ENCODE measurements at places on chromosomes 1 and 21. TPM values are rescaled to one million over a fixed set of nuclear protein-coding genes. Genes with fewer than 3 reads are reported as not detected.
A peak's percentile ranks its signal among the peaks of the same experiment; 100 is the strongest.

Gene NEXN
- 36.0 TPM for total RNA-seq

DNA sequence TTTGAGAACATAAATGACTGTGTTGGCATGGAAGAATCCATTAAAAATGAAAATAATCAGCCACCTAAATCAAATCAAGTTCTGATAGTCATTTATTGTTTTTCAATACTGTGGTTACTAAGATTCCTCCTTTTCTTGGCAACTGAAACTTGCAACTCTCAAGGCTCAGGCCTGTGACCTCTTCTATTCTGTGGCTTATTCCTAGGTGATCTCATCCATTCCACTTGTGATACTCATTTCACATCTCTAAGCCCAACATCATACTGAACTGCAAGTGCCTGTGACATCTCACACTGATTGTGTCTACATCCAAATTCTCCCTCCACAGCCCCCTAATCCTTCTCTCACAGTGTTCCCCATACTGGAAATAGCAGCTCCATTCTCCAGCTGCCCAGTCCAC lies 4.8 kb upstream of the ST6GALNAC5 start:
- DNase-seq = no peak

DNA sequence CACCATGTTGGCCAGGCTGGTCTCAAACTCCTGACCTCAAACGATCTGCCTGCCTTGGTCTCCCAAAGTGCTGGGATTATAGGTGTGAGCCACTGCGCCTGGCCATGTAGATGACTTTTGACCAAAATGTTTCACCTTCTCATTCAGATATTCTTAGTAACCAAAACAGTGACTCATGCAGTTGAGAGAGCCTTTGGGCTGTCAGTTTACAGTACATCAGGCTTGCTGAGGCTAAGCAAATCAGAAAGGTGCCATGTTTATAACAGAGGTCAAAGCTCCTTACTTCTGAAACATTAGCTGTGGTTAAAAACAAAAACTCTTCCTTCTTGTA lies 21.0 kb downstream of the CNIH4 start:
- peak; percentile 23 for DNase-seq

GRCh38 chr1:162276493-162276892 lies 100.2 kb downstream of the SPATA46 start:
- peak; percentile 6 for DNase-seq

Gene OXCT2
- total RNA-seq = 0.44 TPM

- no peak for DNase-seq
These were observed 380.5 kb upstream of the PRMT6 start for GRCh38 chr1:106676021-106676420.

GRCh38 chr1:33893147-33893830 lies 29.4 kb downstream of the HMGB4 start:
- no peak for DNase-seq

DNA sequence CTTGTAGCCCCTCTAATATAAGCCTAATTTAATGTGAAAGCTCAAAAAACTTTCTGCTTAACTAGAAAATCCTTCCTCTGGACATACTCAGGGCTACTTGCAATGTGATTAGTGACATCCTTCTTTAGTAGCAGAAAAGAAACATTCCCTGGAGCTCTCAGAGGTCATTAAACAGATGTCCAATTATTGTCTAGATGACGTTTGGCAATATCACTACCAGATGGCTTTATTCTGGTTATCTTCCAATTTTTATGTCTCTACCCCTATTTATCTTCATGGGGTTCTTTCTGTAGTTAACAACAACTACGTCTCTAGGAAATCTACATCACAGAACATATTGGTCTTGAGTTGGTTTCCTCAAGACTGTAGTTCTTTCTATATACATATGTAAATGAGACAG lies 44.2 kb downstream of the CTH start:
- no peak for DNase-seq

- no peak for DNase-seq
These were observed 26.2 kb upstream of the PADI4 start for GRCh38 chr1:17281775-17282181.

GRCh38 chr1:30101016-30101415 lies 622.4 kb downstream of the MATN1 start:
- DNase-seq = no peak

DNA sequence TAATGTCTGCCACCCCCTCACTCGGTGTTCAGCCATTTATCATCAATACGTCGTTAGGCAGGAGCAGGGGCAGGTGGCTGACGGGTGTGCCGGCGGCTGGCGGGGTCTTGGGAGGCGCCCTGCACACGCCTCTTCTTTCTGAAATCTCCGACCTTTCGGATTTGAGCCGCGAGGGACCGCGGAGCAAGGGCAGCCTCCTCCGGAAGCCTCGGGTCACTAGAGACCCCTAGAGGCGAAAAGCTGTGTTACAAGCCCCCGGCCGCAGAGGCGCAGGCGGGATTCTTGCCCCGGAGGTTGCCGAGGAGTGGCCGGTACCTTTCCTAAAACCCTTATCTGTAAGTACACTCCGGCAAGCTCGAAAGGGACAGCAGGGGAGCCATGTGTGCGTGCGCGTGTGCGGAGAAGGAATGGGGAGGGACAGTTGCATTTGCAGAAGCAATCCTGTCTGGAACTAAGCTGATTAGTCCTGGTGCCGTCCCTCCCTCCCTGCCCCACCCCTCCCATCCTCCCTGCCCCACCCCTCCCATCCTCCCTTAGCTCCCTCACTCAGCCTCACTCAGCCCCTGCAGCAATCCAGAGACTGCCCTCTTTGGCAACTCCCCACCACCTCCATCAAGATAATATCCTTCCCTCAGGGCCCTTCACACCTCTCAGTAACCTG lies 11.0 kb downstream of the BRINP2 start:
- peak; percentile 43 for DNase-seq

- no peak for DNase-seq
These were observed 149.4 kb downstream of the FAM78B start for GRCh38 chr1:166017395-166017794.

DNA sequence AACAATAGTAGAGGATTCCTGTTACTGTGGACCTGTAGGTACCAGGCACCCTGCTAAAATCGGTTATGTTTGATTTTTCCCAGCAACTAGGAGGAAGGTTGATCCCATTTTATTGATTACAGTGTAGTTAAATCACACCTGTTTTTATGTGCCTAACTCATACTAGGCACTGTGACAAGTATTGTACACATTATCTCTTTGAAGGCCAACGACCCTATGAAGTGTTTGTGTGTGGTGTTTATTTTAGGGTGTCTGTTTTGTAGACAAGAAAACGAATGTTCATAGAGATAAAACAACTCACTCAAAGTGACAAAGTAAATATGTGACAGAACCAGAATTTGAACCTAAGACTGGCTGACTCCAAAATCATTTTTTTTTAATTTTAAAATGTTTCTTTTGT lies 49.5 kb downstream of the FGGY start:
- DNase-seq = no peak

GRCh38 chr1:228898582-228898992 lies 163.3 kb downstream of the RHOU start:
- DNase-seq = no peak

- no peak for DNase-seq
These were observed 24.2 kb upstream of the CD34 start for GRCh38 chr1:207935166-207935583.

Gene FAM78B
- total RNA-seq = 0.11 TPM

DNA sequence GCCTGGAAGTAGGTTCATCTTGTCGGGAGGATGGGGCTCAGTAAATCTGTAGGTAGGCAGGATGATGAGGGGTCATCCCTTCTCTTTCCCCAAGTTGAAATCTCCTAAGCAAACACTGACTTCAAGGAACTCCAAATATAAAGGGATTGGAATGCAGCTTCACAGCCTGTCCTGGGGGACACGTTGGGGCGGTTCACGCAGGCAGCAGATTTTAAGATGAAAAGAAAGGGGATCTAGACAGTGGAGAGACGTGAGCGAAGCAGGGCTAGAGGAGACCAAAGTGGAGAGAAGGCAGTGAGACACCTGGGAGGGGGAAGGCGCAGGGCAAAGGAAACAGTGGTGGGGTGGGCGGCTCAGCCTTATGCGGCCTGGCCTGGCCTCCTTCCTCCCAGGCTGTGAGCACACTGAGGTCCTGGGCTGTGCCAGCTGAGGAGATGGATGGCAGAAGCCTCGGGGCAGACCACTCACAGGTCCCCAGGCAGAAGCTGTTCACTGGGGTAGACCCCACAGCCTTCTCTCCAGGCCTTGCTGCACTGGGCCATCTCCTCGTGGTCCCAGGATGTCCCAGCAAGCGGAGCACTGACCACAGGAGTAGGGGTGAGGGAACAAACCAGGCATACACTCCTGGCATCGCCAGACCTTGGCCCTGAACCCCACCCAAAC lies 51.7 kb downstream of the TOR1AIP2 start:
- no peak for DNase-seq

DNA sequence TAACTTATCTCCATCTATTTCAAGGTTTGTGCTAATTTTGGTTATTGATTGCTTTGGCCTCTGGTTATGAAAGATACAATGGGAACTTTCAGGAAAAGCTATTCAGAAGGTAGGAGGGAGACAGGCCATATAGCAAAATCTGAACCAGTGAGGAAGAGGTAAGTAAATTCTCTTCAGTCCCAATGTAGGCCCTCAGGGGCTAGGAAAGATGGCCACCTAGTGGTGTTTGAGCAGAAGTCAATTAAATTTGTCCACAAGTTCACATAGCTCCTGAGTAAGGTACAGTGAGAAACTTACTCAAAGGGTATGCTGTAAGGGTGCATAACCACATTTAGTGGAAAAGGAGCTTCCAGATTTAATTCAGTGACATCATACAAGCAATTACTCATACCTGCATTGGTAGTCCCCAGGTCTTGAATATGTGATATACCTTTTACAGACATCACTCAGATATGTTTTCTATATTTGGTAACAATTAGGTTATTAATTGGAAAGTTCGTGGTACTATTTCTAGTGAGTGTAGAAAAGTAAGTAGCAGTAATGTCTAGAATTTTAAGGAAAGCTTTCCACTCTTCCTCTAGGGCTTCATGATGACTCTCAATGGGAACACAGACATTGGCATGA lies 21.4 kb upstream of the FMO1 start:
- DNase-seq = peak; percentile 52

Gene ASPM
- 77.2 TPM for total RNA-seq

- no peak for DNase-seq
These were observed 2.0 kb upstream of the UTP25 start for GRCh38 chr1:209825591-209826434.

- DNase-seq = no peak
These were observed 29.1 kb downstream of the DDR2 start for GRCh38 chr1:162661336-162661735.

Gene GNB1
- total RNA-seq = 108 TPM

DNA sequence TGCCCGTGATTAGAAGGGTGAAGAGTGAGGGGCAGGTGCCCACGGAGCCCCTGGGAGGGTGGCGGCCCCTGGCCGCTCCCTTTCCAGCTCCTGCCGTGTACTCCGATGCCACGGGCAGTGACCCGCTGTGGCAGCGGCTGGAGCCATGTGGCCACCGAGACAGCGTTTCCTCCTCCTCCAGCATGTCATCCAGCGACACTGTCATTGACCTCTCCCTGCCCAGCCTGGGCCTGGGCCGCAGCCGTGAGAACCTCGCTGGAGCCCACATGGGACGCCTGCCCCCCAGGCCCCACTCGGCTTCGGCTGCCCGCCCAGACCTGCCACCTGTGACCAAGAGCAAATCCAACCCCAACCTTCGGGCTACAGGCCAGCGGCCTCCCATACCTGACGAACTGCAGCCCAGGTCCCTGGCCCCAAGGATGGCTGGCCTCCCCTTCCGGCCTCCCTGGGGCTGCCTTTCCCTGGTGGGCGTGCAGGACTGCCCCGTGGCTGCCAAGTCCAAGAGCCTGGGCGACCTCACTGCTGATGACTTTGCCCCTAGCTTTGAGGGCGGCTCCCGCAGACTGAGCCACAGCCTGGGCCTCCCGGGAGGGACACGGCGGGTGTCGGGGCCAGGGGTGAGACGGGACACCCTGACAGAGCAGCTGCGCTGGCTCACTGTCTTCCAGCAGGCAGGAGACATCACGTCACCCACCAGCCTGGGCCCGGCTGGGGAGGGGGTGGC lies 22.0 kb downstream of the PANK4 start:
- DNase-seq = no peak

GRCh38 chr1:1091344-1092148 lies 17.4 kb upstream of the RNF223 start:
- DNase-seq = peak; percentile 38

- no peak for DNase-seq
These were observed 34.7 kb upstream of the EXOSC10 start for GRCh38 chr1:11134251-11134897.

Gene EPHA10
- total RNA-seq = not detected

GRCh38 chr1:34578306-34578705 lies 176.5 kb upstream of the GJB5 start:
- DNase-seq = no peak

- no peak for DNase-seq
These were observed 3.6 kb downstream of the NUP210L start for GRCh38 chr1:154151311-154151710.

DNA sequence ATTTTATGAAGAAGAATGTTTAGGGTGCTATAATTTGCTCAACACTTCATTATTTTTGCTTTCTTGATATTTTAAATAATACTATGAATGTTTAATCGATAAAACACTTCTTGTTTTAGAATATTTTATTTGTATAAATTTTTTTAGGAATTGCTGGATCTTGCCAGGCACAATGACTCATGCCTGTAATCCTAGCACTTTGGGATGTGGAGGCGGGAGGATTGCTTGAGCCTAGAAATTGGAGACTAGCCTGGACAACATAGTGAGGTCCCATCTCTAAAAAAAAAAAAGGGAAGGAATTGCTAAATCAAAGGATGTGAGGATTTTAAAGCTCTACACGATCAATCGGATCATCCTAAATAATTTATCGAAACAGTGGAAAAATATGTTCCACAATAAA lies 17.6 kb downstream of the RNF11 start:
- no peak for DNase-seq

Gene SUSD4
- total RNA-seq = 0.03 TPM

- DNase-seq = no peak
These were observed 179.1 kb downstream of the PSMG1 start for GRCh38 chr21:39003982-39004633.

Gene DHRS3
- 0.76 TPM for total RNA-seq

DNA sequence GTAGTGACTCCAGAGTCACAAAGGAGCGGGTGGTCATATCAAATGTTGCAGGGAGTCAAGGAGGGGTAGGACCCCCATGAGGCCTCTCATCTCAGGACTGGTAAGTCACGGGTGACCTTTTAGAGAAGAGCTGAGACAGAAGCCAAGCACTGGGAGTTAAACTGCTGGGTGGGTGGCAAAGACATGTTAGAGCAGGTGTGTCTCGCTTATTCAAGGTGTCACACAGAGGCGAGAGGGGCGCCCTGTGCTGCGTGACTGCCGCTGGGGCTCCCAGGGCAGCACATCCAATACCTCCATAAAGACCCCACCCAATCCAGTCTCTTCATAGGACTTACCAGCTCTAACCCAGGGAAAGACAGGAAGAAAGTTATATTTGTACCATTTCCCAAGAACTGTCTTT lies 15.2 kb downstream of the CASQ2 start:
- DNase-seq = no peak
